RWPE1 (cell line): ENCODE measurements at places on chromosomes 6 and 20.
A peak's percentile ranks its signal among the peaks of the same experiment; 100 is the strongest.

- DNase-seq: peak; percentile 40
These were observed 21.1 kb downstream of the SESN1 start for GRCh38 chr6:109073344-109074132.

- DNase-seq: no peak
These were observed 1043.4 kb upstream of the FLRT3 start for GRCh38 chr20:15380770-15381169.

DNA sequence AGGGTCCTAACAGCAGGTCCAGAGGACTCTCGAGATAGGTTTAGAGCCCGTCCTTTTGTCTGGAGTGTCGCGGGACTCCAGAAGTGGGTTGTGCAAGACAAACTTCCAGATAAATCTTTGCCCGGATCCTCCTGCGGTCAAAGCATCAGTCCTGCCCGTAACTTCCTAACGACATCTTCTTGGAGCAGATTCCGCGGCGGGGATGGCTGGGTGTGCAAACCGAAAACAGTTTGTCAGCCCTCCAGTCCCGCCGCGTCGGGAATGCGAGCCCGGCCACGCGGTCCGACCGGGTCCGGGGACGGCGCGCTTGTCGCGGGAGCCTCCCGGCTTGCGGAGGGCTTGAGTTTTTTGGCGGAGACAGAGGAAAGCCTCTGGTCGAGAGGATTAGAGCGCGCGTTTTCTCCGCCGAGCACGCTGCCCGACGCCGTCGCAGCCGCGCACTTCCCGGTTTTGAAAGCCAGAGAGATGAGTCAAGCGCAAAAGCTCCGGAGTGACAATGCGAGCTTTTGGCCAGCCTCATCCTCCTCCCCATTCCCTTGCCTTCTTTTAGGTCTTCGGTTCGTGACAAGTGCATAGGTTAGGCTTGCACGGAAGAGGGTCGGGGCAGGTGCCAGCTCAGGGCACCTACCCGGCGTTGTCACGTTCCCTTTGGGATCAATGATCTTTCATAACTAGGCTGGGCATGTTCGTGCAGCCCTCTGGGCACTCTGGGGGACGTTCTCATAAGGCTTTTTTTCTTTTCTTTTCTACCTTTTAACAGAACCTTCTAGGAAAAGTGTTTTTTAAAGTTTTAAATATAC lies 91.3 kb upstream of the PRDM1 start:
- peak; percentile 60 for DNase-seq

DNA sequence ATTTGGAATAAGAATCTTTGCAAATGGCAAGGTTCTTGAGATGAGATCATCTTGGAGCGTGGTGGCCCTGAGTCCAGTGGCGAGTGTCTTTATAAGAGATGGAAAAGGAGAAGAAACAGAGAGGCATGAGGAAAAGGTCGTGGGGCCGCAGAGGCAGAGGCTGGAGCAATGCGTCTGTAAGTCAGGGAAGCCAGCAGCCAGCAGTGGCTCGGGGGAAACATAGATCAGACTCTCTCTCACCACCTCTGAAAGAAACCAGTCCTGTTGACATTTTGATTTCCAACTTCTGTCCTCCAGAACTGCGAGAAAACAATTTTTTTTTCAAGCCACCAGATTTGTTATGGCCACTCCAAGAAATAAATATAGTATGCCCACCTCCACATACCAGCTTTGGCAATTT lies 226.6 kb downstream of the TFAP2C start:
- no peak for DNase-seq

DNA sequence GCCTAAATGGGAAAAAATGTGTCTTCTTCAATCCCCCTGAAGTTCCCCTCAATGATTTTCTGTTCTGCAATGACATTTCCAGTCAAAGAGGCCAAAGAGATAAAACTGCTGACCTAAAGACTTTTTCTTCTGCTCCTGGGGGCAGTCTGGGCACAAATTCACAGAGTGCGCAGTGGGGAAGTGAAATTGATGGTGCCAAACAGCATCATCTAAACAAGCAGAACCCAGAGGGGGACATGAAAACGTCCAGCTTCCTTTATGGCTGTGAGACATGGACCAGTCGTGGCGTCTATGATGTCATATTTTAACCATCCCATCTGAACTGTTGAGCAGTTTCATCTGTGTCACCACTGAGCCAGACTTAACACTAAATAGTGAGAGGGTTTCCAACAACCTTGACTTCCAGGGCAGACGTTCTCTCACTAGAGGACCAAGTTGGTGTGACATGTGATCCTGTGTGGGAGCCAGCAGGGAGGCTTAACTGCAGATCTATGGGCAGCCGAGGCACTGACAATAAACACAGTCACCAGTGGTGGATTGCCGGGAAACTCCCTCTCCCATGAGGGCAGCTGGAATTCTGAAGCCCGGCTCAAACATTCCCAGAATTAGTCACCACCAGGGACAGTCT lies 12.4 kb downstream of the SCML4 start:
- DNase-seq: peak; percentile 29

- no peak for DNase-seq
These were observed 644.8 kb downstream of the RFPL4B start for GRCh38 chr6:112991912-112992311.

DNA sequence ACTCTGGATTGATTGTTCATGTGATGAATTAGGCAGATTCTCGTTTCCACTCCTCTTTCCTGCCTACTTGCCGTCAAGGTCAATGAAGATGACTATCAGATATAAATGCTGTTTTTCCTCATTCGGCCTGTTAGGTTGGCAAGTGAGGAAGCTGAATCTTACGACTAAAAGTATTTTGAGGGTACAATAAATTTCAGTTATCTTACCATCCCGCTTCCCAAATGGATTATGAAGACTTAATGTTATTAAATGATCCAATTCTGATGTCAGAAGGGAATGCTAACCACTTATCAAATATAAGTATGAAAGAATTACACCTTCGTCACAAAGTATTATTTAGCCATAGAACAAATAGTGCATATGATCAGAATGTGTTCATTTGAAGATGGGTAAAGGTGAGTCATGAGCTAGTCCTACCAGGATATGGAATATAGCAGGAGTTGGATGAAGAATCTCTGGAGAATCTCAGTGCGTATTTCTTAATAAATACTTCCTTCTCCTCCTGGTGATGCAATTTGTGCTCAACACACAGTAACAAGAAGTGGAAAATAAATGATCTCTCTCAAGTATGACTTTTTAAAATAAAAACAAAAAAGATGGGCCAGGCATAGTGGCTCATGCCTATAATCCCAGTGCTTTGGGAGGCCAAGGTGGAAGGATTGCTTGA lies 4.6 kb downstream of the GPLD1 start:
- DNase-seq: no peak

GRCh38 chr6:54874349-54875048 lies 27.9 kb downstream of the FAM83B start:
- DNase-seq: peak; percentile 73

GRCh38 chr6:20583444-20583800 lies 49.2 kb downstream of the CDKAL1 start:
- no peak for DNase-seq

DNA sequence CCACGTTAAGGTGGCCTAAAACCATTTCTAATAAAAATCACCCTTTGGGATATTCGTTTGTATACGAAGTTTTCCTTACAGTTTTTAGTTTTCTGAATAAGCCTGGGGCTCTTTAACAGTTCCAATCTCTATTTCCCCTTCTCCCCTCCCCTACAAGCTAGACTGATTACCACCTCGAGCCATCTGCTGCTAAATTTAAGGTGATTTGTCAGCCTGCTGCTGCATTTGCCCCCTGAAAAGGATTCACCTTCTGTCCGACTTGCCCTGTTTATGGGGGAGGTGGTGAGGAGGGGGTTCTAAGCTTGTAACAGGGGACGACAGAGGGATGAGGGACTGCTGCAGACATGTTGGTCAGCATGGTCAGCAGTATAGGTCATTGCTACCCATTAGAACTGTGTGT lies 146.3 kb downstream of the JARID2 start:
- no peak for DNase-seq

DNA sequence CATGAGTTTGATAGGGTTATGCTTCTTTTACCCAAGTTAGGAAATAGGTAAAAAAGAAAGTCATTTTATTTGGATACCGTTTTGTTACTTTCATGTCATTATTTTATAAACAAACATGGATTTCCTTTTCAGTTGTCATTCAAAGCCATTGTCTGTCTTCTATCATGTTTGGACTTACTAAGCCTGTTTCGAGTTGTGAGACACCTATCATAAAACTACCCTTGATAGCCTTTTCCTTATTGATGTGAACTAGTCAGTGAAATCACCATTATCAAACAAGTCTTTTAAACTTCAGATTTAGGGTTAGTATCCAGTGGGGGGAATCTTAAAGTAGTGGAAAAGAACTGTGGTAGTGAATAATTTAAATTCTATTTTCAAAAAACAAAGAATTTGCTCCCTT lies 85.0 kb upstream of the KIF25 start:
- DNase-seq: no peak

GRCh38 chr20:3923818-3924217 lies 34.6 kb downstream of the PANK2 start:
- no peak for DNase-seq

- no peak for DNase-seq
These were observed 302.4 kb downstream of the PTPRT start for GRCh38 chr20:42887281-42887680.

DNA sequence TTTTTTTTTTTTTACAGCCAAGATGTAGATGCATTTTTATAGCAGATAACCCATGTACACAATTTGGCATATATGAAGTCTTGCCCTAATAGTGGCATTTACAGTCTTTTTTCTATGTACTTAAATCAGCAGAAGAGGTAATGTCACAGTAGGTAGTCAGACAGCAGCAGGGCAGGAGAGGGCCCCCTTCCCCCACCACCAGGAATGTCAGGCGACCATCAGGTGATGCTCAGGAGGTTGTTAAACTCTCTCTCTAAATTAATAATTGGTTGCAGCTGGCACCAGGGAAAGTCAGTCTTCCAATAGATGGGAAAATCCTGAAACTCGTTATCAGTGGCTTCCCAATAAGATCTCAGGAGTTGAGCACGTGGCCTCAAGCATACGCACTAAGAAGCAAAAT lies 188.0 kb upstream of the ADGRB3 start:
- DNase-seq: no peak

- DNase-seq: no peak
These were observed 44.1 kb upstream of the FUCA2 start for GRCh38 chr6:143555582-143555981.

DNA sequence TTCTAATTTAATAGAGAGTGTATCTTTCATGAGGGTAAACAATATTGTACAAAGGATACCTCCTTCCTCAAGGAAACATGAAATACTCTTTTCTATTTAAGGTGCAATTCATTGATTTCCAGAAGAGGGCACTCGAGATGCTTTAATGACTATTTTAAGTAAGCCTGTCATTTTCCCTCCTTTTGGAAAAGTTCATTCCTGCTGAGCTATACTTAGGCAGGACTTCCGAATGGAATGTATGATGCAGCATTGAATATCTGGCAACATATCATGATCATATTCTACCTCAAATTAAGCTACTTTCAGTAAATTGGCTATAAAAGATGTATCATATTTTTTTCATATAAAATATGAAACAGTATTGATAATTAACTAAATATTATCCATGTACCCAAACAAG lies 5.0 kb downstream of the DST start:
- peak; percentile 30 for DNase-seq

DNA sequence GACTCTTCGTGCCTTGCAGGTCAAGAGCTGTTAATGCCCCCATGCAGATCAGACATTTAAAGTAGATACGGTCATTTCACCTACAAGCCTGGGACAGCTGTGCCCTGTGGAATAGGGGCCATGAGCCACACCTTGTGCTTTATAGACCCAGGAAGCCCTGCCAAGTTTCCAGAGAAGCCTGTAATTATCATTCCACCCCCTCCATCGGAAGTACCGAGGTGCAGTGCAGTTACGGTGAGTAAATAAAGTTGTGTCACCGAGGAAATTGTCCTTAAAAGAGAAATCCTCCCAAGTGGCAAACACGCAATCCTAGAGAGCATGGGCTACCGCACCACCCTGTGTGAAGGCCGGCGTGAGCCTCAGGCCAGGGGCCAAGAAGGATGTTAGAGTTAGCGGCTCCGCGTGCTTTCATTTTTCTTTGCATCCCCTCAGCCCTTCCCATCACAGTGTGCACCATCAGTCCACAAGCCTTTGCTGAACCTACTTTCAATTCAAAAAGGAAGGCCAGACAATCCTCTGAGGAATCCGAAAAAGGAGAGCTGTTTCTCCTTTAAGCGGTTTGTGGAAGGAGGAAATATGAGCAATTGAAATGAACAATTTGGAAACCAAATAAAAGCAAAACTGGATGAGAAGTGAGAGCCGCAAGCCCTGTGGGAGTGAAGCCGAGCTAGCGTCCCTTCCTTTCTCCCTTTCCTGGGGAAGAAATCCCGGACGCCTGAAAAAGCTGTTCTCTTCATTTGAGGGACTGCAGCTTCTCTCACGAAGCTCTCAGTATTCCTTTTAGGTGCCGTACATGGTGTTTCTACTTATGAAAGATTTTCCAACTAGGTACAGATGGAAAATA lies 183.3 kb upstream of the PDE10A start:
- DNase-seq: no peak

DNA sequence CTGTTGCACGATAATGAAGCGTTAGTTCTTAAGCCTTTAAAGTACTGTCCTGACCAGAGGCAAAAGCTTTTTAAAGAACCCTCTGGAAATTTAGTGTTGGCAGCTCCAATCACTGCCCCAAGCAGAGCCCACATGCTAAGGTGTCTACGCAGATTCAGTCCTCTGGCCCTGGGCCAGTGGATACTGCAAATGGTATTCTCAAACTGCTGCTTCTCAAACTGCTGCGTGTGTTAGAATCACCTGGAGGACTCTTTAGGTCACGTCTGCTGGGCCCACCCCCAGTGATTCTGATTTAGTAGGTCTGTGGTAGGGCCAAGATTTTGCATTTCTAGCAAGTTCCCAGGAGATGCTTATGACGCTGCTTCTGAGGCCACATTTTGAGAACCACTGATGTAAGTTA lies 96.0 kb upstream of the CCDC28A start:
- DNase-seq: no peak

DNA sequence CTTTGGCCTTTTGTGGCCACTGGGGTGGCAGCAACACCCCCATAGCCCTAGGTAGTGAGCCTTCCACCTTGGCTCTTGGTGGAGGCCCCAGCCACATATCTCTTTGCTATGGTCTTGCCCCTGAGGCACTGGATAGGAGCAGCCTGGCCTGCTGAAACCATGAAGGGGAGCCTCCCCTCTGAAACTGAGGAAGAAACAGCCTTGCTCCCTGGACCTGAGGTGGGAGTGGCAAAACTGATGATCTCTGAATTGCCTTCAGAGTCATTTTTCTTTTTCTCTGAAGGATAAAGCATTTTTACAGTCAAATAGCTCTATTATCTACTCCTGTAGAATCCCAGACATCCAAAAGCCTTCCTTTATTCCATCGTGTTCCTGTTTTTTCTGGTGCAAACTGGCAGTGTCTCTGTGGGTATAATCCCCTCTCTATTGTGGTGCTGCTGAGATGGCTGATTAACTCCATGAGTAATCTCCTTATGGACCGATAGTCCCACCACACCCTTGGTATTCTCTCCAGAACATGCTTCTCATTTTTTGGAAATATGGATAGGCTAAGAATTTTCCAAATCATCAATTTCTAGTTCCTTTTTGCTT lies 22.0 kb upstream of the PRSS35 start:
- DNase-seq: no peak

GRCh38 chr6:157520117-157520406 lies 139.1 kb downstream of the ZDHHC14 start:
- DNase-seq: no peak

GRCh38 chr6:140708441-140708840 lies 1334.0 kb upstream of the CITED2 start:
- no peak for DNase-seq

GRCh38 chr6:31178143-31179041 lies 7.9 kb upstream of the POU5F1 start:
- DNase-seq: no peak

GRCh38 chr6:152151920-152152319 lies 344.4 kb downstream of the ESR1 start:
- DNase-seq: no peak
